NCI-H2171 treated with DMSO at 0.1 percent for 48 hours (cell line): ENCODE measurements at places on chromosomes 5 and 9.

GRCh38 chr9:74846766-74847165 lies 41.0 kb downstream of the TRPM6 start:
- DNase-seq, result no peak

DNA sequence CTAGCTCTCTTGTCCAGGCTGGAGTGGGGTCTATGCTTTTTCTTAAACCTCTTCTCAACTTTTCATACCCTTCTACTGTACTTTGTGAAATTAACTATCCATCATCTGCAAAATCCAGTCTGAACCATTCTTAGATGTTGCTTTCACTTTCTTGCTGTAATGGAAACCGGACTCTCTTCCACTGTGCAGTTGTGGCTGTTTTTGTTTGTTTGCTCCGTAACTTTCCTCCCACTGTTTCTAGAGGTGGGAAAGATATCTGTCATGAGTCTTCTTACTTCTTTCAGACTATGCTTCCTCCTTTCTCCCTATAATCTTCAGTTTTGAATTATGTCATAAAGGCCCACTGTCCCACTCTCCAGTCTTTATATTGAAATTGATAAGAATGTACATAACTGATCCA lies 6.5 kb downstream of the TNPO1 start:
- DNase-seq, result no peak

GRCh38 chr9:117768750-117769395 lies 64.7 kb downstream of the TLR4 start:
- DNase-seq, result no peak

DNA sequence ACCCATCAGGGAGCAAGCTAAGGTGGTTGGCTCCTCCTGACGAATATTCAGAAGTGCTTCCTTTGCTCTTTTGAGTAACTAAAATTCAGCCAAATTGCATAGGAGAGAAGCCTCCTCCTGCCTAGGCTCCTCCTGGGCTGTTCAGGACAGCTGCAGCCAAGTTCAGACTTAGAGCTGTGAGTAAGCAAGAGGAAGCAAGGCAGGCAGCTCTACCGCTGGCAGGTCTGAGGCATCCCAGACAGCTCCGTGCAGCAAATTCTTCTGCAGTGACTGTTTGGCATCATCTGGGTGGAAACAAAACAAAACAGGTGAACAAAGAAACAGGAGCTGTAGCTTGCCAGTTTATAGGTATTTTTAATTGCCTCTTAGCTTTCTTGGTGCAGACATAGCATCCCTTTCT lies 421.0 kb downstream of the GADD45G start:
- DNase-seq, result no peak

DNA sequence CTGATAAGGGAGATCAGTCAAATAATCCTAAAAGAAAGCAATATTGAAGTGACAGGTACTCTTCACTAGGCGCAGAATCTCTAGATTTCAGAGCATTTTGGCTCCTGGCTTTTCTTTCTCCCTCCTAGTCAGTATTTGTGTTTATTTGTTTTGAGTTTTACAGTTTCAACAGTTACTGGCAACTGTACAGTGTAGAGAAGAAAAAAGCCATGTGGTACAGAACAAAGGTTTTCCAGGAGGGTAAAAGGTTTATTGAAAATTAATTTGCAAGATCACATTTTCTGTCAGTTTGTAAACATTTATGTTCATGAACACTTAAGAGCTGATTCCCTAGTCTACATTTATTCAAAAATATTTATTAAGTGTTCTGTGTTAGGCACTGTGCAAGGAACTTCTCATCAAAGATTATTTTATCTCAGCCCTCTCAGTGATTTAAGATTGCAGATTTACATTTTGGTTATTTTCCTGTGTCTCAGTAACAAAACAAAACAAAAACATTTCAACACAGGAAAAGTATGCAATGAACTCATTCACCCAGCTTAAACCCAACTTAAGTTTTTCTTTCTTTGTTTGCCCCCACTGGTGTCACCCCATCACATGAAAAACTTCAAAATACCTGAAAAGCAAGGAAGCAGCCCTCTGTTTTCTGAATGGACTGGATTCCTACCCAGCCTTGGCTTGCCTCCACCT lies 12.9 kb downstream of the MINAR2 start:
- DNase-seq, result no peak
